NCI-H187 (cell line): ENCODE measurements at places on chromosomes 5 and 9.

- no peak for DNase-seq
Measured at GRCh38 chr5:133705331-133705730, 93.0 kb upstream of the FSTL4 start.

- no peak for DNase-seq
Measured at GRCh38 chr9:93121316-93122241, 12.5 kb downstream of the NINJ1 start.

GRCh38 chr5:32600054-32600622 lies 14.8 kb downstream of the SUB1 start:
- no peak for DNase-seq

DNA sequence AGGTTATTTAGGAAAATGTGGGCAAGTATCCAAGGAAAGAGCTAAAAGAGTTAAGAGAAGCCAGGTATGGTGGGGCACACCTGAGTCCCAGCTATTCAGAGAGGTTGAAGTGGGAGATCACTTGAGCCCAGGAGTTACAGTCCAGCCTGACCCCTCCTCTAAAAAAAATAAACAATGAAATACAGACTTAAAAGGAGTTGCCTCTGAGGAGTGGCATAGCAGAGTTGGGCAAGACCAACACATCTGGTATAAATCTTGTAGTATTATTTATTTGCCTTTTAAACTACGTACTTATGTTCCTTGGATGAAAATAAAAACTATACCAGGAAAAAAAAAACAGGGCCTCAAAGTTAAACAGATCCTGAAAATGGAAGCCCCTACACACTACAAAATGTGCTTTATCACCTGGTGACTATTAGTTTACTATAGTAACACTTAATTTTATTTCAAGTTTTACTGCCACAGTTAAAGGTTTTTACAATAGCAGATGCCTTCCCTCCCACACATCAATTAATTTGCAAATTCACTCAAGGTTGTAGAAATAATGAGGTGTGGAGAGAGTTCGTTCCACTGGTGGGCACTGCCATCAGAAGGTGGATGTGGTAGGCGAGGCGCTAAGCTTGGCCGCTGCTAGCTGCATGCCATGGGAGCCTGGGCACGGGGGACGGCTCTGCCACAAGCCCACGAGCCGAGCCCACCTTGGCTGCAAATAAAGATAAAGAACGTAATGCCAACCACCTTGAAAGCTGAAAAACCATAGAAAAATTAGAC lies 48.0 kb downstream of the MED27 start:
- no peak for DNase-seq

DNA sequence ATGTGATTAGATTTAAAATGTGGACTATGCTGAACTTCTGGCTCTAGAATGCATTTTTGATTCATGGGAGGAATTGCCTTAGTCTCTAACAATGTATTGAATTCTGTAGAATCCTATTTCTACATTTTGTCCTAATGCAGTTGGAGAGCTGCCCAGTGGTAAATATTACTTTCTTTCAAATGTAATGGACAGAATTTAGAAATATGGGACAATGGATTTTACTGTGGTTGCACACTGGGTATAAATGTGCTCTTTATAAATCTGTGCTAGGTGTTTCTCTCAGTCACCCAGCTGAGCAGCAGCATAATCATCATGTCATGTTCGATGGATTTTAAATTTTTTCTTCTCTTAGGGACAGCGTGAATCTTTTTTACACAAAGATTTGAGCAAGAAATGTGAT lies 141.7 kb downstream of the ADGRV1 start:
- no peak for DNase-seq

- DNase-seq = no peak
Measured at GRCh38 chr5:90308787-90309585, 100.6 kb downstream of the CETN3 start.

DNA sequence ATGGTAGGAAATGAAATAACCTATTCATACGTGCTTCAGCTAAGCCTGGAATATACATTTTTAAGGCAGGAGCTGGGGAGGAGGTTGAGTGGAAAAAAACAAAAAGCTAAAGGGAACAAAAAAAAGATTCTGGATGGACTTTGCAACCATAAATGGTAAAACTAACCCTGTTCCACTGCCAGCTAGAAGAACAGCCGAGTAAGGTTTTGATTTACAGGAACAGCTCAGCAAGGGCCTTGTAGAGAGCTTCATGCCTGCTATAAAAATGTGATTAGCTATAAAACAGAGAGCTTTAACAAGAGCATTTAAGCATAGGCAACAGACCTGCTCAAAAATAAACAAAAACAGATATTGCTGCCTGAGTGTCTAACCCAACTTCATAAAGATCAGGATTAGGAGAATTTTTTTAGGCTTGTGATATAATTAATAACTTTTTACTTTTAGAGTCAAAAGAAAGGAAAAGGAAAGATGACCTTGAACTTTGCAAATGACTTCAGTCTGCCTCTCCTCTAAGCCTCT lies 194.8 kb downstream of the FBXL7 start:
- no peak for DNase-seq

- no peak for DNase-seq
Measured at GRCh38 chr5:80686757-80687156, 32.0 kb upstream of the DHFR start.

DNA sequence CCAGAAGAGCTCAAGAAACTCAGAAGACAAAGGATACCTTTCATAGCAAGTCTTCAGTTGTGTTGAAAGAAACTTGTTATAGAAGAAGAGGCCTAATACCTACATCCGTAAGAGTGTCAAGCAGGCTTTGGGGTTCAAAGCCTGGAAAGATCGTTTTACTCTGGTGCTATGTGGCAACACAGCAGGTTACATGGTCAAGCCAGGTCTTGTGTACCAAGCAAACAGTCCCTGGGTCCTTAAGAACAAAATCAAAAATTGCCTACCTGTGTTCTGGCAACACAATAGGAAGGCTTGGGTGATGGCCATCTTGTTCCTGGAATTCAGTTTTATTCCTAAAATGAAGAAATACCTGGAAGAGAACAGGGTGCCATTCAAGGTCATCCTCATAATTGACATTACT lies 32.0 kb upstream of the LRRC19 start:
- no peak for DNase-seq

DNA sequence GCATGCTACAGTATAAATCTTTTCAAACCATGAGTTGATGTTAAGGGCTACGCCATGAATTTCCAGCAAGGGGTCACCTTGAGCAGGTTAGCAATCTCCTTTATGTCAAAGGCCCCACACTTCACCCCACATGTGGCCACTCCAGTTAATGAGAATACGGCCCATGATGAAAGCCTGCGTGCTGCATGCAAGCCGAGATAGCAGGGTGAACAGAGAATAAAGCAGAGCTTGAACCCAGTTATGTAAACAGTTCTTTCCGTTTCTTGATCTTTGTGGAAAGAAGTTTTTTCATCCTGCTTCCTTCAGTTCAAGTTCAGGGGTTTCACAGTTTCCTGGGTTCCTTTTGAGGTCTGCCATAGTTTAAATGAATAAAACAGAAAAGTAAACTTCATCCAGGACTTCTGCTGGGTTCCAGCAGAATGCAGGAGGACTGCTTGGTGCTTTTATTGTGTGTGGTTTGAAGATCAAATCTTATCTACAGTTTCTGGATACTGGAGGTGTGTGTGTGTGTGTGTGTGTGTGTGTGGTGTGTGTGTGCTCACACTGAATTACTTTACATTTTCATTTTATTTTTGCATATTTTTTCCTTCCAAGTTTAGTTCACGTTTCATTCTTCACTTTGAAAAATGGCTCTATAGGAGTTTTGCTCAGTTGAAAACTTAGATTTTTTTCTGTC lies 87.1 kb downstream of the HMHB1 start:
- DNase-seq = no peak

DNA sequence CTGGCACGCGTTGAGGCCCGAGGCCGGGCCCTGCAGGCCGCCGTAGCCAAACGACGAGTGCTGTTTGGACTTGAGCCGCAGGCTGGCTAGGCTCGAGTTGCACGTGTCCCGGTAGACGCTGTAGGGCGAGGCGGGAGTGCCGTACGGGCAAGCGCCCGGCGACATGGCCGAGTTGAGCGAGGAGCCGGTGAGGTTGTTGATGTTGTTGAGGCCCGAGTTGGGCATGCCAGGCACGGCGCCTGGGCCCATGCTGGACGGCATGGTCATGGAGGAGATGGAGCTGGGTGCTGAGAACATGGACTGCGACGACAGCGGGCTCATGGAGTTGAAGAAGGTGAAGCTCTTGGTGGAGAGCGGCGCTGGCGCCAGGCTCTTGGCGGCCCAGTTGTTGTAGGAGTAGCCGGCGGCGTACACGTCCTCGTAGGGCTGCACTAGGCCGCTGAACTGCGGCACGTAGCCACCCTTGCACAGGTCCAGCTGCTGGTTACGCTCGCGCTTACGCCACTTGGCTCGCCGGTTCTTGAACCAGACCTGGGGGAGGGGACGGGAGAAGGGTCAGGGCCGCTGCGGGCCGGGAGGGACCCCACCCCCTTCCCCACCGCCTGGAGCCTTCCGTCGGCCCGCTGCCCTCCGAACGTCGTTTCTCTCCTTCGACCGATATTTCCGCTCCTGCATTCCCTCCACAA lies 5.1 kb downstream of the PITX1 start:
- DNase-seq = no peak
